ENCODE measurements at places on chromosomes 12 and 14.

- DNase-seq, result no peak
Measured at GRCh38 chr14:89201645-89202044, 215.4 kb downstream of the FOXN3 start.

- DNase-seq, result no peak
Measured at GRCh38 chr12:45490232-45490881, 239.1 kb upstream of the ARID2 start.

GRCh38 chr12:16603916-16604575 is 1.9 kb downstream of the LMO3 start:
- DNase-seq, result peak; percentile 8

- no peak for DNase-seq
Measured at GRCh38 chr12:94149781-94150239, 1.4 kb downstream of the PLXNC1 start.

GRCh38 chr12:94426049-94426448 is 33.6 kb downstream of the CEP83 start:
- no peak for DNase-seq

DNA sequence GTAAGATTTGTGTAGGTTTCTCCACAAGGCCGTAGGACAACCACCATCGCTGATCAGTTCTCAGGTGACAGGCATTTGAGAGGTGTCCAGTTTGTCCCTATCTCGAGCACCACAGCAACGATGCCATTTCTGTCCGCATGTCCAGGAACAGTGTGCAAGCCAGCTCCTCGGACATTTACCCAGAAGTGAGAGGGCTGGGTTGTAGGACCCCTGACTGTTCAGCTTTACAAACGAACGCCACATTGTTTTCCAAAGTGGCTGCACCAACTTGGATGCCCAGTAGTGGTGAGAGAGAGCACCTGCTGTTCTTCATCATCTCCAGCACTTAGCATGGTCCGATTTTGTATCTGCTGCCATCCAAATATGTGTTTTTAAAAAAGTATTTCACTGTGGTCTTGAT is 38.6 kb downstream of the CYP46A1 start:
- DNase-seq, result no peak

DNA sequence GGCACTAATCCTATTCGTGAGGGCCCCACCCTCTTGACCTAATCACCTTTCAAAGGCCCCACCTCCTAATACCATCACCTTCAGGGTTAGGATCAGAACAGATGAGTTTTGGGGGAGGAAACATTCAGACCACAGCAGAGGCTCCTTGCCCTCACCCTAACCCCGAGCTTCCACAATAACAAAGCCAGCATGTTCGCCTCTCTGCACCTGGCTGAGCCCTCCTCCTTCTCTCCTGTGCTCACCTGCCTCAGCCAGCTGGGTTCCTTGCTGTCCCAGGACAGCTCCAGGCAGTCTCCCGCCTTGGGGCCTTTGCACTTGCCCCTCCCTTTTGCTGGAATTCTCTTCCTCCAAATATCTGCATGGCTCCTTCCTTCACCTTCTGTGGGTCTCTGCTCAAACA is 9.7 kb upstream of the RAN start:
- no peak for DNase-seq

- DNase-seq, result no peak
Measured at GRCh38 chr14:99063620-99064225, 208.3 kb downstream of the BCL11B start.

DNA sequence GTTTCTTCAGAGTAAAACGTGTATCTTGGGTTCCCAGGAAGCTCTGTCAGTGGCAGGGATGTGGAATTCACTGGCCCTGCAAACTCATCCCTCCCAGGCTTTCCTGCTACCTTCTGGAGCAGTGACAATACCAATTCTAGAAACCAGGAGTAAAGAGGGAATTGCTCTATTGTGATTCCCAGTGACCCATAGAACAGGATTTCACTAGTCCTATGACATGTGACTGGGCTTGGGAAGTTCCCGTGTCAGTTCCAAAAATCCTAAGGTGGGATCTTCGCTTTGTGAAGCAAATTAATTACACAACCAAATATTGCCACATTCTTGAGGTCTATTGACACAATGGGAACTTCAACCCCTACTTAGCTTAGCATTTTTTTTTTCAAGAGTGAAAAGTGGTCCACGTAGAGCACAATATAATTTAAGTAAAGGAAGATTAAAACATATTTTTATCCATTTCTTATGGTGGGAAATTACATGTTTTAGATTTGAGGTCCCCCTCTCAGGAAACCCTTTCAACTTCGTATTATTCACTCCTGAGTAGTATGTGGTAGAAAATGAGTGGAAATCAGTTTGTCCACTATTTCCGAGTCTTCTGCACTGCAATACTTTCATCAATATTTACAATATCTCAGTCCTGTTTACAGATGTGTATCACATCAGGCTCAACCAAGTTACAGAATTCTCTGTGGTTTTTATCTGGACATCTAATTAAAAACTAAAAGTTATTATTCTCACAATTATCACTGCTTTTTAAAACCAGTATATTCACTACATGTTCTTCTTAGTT is 88.9 kb upstream of the SOX5 start:
- DNase-seq, result no peak

DNA sequence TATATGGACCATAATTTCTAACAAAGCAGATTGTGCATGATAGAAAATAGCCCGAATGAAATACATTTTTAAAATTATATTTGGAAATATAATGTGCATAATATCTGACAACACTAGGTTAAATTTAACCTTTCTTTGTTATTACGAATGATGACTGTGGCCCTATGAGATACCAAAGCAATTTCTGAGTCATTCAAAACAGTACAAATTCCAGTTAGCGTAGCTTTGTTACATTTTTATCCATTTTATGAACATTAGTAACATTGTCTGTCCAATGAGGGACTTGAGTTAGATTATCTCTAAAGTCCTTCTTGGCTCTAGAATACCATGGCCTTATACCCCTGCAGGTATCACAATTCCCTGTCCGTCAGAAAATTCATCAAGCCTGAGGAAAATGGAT is 39.0 kb upstream of the REP15 start:
- no peak for DNase-seq

DNA sequence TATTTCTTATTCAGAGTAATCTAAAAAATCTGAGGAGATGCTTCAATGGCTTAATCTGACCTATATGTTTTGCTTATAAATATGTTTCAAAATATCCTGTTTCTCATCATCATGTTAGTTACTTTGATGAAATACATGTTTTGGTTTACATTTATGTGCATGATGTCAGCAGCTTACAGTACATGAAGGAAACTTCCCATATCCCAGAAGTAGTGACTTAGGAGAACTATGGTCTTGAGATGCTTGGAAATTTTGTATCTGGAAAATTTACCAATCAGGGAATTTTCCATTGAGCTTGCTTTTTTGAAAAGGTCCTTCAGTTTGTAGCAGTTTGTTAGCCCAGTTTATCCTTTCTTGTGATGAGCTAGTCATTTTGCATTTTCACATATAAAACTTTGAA is 73.3 kb downstream of the RASSF8 start:
- no peak for DNase-seq

DNA sequence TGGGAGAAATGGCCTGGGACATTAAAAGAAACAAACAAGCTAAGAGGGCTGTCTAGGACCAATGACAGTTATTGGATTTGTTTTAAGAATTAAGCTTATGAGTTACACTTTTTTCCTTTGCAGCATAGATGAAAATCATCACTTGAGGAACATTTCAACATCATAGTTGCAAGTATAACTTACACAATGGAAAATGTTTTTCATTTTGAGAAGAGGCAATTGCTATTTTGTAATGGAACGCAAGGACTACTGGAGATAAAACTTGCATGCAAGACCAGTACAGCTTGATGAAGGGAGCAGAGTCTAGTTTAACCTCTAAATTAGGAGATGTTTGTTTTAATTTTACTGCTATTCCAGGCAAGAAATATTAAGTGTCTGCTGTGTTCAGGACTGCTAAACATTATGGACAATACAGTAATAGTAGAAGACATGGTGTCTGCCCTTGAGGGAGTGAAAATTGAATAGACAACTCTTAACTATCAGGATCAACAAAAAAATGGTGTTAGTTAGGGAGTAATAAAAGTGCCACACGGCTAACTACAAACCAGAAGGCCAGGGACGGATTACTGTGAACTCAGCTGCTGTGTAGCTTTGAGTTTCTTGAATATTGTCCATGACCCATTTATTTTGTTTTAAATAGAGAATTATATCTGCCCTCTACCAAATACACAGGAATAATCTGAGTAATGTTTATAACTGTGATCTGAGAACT is 374.5 kb downstream of the RAD51B start:
- DNase-seq, result no peak

DNA sequence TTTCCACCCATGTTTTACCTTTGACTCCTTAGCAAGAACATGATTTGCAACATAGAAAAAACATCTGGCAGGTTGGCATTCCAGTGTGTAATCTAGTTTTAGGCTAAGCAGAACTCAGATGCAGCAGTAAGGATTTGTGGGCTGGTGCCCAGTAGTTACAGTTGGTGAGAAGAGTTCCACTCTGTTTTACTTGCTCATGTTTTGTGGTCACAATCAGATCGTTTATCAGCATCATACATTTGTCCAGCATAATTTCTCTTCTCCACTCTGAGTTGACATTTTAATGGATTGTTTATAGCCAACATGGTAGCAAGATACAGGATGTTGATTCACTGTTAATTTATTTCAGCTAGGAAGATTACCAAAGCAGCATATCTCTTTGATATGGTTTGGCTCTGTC is 120.0 kb downstream of the PDE6H start:
- DNase-seq, result no peak

DNA sequence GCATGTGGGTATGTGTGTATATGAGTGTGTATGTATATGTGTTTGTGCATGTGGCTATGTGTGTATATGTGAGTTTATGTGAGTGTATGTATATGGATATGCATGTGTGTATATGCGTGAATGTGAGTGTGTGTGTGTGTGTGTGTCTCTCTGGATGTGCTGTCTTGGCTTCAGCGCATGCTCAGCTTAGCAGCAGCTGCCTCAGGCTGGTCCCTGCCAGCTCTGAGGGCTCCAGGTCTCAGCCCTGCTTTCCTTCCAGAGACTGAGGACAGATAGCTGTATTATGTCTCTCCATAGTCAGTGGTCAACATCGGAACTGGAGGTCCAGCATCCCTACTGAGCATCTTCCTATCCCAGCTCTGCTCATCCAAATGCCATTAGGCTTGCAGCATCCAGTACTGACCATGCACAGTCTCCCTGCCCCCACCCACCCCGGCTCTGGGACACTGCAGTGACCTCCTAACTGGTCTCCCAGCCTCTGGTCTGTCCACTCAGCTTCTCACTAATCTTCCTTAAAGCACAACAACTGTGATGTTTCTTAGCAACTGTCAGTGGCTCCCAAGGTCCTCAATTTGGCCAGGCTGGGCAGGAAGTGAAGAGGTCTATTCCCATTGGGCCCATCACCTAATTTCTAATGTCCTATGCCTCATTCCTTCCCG is 22.8 kb downstream of the FAIM2 start:
- DNase-seq, result no peak

DNA sequence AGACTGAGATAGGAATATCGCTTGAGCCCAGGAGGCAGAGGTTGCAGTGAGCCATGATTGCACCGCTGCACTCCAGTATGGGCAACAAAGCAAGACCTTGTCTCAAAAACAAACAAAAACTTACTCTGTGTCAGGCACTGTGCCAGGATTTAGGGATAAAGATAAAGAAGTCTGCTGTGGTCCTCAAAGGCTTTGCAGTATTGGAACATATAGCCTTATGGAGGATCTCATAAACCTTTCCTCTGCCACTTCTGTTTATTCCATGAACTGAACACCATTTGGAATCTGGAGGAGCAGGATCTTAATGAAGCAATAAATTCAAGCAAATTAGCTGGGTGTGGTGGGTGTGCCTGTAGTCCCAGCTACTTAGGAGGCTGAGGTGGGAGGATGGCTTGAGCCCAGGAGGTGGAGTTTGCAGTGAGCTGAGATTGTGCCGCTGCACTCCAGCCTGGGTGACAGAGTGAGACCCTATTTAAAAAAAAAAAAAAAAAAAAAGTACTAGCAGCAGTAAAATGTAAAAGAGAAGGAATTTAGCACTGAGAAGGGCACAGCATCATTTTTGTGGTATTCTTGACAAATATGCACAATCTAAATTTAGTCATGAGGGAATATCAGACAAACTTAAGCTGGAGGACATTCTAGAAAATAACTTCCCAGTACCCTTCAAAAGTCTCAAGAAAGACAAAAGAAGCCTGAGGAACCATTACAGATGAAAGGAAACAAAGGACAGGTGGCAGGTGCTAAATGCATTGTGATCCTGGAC is 27.1 kb downstream of the BMAL2 start:
- DNase-seq, result no peak

- DNase-seq, result no peak
Measured at GRCh38 chr12:56720731-56721151, 4.4 kb downstream of the NACA start.

DNA sequence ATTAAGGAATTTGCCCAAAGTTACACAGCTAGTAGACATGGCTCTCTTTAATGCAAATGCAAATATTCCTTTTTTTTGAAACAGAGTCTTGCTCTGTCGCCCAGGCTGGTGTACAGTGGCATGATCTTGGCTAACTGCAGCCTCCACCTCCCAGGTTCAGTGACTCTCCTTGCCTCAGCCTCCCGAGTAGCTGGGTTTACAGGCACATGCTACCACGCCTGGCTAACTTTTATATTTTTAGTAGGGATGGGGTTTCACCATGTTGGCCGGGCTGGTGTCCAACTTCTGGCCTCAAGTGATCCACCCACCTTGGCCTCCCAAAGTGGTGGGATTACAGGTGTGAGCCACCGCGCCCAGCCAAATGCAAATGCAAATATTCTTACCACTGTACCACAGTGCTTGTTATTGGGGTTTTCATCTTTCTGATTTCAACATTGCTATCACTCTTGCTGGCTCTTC is 24.5 kb upstream of the HIGD1C start:
- no peak for DNase-seq

DNA sequence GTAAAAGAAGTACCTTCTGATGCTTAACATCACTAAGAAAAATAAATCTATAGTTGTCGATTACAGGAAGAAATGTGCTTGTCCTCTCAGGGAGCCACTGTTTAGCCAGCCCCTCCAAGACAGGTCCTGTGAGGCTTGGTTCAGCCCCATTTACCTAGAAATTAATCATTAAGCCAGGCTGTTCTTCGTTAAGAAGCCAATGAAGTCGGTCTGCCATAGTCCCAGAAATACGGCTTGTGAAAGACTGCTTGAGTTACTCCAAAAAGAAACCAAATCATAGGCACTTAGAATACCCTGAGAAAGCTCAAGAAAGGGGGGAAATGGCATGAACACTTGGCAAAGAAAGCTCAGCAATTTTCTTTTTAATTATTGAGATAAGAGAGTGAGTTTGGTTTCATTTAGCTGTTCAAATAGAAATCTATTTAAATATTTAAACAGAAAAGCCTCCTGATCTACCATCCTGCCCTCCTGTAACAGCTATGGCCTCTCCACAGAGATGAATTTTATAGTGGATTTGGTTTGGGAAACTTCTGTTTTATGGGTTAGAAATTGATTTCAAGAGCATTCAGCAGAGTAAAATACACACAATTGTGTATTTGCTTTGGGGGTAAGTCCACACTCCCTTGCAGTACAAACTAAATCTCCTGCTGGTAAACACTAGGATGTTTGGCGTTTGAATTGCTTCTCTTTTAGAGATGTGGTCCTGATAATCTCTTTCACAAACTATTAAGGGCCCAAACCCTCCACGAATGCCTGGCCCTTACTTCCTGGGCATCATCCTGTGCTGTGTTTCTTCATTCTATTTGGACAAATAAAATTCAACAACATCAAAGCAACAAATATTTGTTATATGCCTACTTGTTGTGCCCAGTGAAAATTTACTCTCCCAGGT is 234.4 kb downstream of the SEC23A start:
- no peak for DNase-seq
